Progenitor cell of endocrine pancreas (in vitro differentiated cells): ENCODE measurements at places on chromosomes 2 and 18.

- no peak for DNase-seq
Measured at GRCh38 chr2:33321876-33322483, 154.5 kb upstream of the RASGRP3 start.

DNA sequence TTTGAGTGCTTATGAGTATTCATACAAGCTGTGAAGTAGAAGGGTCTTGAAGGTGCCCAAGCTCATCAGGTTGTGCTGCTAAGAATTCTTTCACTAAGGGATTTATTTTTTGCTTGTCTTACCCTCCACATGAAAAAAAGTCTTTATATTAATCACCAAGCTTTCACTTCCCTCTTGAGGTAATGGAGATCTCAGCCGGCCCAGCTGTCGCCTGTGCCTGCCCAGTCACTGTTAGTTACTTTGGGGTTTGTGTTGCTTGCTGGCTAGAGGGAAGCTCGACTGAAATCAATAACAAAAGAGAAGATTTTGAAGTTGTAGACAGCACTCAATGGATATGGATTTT is 21.9 kb downstream of the MC2R start:
- DNase-seq, result no peak

DNA sequence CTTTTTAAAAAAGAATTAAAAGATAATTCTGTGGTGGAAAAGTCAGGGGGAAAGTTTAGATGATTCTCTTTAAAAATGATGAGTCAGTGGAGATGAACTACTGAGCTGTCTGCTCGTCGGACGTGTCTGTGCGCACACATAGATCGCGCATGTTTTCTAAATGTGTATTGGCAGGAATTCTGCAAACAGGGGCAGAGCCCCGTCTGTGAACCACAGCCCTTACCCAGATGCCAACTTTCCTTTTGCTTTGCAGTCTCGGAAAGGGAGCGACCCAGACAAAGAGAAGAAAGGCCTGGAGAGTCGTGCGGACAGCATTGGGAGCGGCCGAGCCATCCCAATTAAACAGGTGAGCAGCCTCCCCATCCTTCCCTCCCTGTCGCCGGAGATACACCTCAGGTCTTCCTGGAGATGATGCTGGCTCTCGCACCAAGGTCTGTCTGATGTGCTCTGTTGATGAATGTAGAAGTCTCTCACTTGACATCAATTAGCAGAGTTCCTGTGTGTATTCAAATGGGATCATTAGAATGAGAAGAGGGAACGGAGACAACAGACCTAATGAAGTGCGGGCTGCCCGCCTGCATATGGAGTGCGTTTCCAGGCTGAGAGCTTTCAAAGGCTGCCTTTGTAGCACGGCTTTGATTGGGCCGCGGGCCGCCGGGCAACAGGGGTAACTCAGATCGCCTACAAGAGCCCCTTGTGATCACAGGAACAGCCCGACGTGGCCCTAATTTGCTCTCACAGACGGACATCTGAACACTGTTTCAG is 313.3 kb downstream of the AGAP1 start:
- DNase-seq, result no peak

DNA sequence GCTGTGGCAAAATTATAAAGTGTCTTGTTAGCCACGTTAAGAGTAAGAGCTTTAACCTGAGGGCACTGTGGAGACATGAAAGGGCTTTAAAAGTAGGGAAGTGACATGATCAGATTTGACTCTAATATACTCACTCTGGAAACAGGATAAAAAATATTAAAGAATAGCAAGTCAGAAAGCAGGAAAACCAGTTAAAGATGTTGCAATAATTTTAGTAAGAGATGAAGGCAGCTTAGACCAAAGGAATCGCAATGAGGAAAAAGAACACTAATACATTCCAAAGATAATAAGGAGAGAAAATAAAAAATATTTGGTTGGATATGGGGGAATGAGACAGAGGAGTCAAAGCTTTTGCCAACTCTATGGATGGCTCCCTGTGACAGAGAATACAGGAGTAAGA is 183.8 kb downstream of the DYM start:
- DNase-seq, result no peak

- DNase-seq, result no peak
Measured at GRCh38 chr18:48880931-48881330, 69.8 kb downstream of the SMAD7 start.

- no peak for DNase-seq
Measured at GRCh38 chr2:191910518-191910917, 63.6 kb upstream of the CAVIN2 start.

- no peak for DNase-seq
Measured at GRCh38 chr2:82539280-82539621, 1919.8 kb downstream of the SUCLG1 start.

GRCh38 chr2:106537047-106537446 is 49.9 kb downstream of the CD8B2 start:
- no peak for DNase-seq

GRCh38 chr2:189096769-189097447 is 82.7 kb downstream of the COL5A2 start:
- no peak for DNase-seq

- no peak for DNase-seq
Measured at GRCh38 chr2:4300616-4301015, 597.2 kb downstream of the DCDC2C start.

DNA sequence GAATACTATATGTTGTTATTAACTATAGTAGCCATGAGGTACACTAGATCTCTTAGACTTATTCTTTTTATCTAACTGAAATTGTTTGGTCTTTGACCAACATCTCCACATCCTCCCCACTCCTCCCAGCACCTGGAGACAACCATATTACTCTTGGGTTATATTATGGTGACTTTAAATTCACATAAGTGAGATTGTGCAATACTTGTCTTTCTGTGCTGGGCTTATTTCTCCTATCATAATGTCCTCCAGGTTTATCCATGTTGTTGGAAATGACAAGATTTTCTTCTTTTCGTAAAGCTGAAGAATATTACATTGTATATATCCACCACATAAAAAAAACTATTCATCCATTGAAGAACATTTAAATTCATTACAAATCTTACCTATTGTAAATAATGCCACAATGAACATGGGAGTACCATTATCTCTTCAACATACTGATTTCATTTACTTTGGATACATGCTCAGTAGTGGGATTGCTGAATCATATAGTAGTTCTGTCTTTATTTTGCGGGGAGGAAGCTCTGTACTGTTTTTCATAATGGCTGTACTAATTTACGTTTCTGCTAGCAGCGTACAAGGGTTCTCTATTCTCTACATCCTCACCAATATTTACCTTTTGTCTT is 159.2 kb upstream of the SCN7A start:
- no peak for DNase-seq

GRCh38 chr2:55168221-55169154 is 63.6 kb downstream of the CLHC1 start:
- DNase-seq, result no peak

- no peak for DNase-seq
Measured at GRCh38 chr2:160358046-160358445, 135.6 kb downstream of the RBMS1 start.

GRCh38 chr2:215664847-215665525 is 229.1 kb upstream of the FN1 start:
- no peak for DNase-seq

GRCh38 chr18:74528478-74528877 is 5.8 kb upstream of the CNDP1 start:
- no peak for DNase-seq

- DNase-seq, result no peak
Measured at GRCh38 chr18:80239830-80240229, 7.5 kb downstream of the PARD6G start.

- no peak for DNase-seq
Measured at GRCh38 chr2:81250270-81250669, 945.7 kb upstream of the LRRTM1 start.

- no peak for DNase-seq
Measured at GRCh38 chr2:132795220-132795619, 125.2 kb upstream of the LYPD1 start.

GRCh38 chr2:149994057-149994728 is 406.6 kb upstream of the MMADHC start:
- no peak for DNase-seq

GRCh38 chr2:238654479-238655197 is 193.2 kb upstream of the TWIST2 start:
- DNase-seq, result no peak

- no peak for DNase-seq
Measured at GRCh38 chr2:136530146-136530545, 235.2 kb upstream of the THSD7B start.

DNA sequence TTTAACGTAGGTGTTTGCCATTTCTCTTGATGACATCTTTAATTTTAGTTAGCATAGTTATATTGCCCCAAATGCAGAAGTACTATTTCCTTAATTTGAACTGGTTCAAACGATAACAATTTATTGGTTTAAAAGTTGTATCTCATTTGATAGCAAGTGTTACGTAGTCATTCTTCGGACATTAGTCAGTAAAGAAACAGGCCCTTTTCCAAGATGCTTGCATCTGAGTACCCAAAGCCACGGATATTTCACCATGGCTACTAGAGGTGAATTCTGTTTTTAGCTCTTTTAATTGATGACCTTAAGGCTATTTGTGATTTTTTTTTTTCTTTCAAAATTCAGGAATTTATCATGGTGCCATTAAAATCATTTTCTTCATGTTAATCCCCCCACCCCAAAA is 32.1 kb downstream of the GLS start:
- DNase-seq, result no peak

- no peak for DNase-seq
Measured at GRCh38 chr2:201860636-201861066, 54.3 kb downstream of the CDK15 start.

DNA sequence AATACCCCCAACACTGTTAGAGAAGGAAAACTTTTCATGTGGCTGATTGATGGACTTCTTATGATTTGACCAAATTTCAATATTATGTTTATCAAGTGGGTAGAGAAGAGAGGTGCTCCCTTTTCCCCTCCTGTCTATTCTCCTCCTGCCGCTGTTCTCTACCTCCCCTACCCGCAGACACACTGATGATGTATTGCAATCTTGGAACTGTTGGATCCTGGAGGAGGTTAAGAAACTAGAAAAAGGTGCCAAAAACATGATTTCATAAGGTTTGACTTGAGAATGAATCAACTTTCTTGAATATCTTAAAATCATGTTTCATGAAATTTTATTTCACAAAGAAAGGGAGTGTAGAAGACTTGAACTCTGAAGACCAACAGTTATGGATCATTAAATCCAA is 125.8 kb downstream of the MEIS1 start:
- no peak for DNase-seq

- DNase-seq, result no peak
Measured at GRCh38 chr18:63106727-63107126, 212.8 kb downstream of the BCL2 start.

DNA sequence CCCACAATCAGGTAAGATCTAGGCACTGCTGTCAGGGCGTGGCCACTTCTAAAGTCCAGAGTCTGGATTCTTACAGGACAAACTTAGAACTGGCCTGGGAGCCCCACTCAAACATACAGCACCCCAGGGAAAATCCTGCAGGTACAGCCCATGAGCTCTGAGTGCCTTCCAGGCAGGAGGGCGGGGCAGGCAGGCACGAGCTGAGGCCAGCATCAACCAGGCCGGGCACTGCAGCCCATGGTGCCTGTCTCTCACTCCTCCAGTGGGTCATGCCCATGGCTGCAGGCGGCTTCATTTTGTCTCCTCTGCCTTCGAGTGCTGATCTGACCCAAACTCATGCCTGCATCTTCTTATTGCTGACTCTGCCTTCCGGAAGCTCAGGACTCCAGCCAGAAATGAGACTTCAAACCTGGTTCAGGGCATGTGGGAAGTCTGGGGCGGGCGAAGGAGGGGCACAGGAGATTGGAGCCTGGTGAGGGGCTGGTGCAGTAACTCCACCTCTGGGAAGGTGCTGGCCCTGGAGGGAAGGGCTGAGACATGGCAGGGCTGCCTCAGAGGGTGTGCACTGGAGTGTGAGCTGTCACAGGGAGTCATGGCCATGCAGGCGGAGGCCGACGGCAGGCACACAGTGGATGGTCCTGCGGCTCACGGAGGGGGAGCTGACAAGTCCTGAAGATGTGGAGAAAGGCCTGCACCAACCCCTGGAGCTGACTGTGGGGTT is 40.5 kb downstream of the HS6ST1 start:
- DNase-seq, result no peak

- no peak for DNase-seq
Measured at GRCh38 chr2:79711098-79711497, 198.2 kb downstream of the CTNNA2 start.

DNA sequence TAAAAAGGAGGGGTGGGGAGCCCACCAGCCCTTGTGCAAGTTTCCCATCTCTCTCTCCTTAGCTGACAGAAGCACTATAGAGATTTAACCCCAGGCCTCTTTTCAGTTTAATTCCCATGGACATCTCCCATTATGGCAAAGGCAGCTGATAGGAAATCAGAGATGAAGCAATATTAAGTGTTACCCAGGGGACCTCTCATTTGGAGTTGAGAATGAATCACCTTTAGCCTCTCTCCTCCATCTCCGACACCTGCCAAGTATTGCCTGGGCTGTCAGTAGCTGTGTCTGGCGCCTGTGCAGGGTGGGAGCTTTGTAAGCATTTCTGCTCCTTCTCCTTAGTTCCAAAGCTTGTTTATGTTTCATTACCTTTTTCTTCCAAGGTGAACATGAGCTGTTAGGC is 109.0 kb downstream of the AQP4 start:
- no peak for DNase-seq

DNA sequence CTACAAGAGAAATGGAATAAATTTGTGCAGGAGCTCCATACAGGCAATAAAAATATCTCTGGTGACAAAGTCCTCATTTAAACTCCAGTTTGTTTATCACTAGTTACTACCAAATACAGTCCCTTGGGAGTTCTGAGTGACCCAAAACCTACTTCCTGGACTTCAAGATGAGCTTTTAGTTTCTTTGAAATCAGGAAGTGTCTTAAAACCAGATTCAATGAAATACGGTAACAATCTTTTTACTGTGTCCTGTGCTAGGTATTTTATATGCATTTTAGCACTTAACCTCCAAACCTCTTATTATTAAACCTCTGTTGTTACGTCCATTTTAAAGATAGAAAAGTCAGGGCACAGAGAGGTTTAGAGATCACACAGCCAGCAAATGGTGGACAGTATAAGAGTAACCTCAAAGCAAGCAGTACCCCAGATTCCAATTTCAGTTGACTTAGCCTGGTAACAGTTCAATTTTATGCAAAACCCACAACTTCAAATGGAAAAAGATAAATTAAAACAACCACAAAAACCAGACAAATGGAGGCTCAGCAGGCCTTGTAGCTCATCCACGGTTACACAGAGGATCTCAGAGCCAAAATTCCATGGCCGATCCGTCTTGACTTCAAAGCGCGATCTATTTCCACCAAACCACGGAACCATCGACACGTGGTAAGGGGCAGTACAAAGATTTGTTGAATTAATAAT is 1.3 kb upstream of the KCMF1 start:
- DNase-seq, result no peak

DNA sequence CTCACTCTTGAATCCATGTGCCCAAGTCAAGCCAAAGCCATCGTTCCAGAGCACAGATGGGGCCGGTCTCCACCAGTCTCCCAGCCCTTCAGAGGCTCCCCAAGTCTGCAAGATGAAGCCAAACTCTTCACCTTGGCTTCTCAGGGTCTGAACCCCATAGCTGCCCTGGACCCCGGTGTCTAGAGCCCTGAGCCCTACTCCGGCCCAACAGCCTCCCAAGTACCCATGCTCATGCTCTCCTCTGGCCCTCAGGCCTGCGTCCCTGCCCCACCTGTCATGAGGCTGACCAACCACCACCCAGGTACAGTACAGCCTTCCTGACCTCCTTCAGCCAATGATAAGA is 46.0 kb downstream of the ZNF516 start:
- DNase-seq, result no peak
